ENCODE measurements at places on chromosomes 1 and 21. TPM values are rescaled to one million over a fixed set of nuclear protein-coding genes. Genes with fewer than 3 reads are reported as not detected.

The PCNX2 gene
- total RNA-seq = 64.1 TPM

The GNG4 gene
- total RNA-seq = not detected

The C1QTNF12 gene
- total RNA-seq = 2.0 TPM

The ANKRD34A gene
- total RNA-seq = 1.7 TPM

The RGS8 gene
- total RNA-seq = not detected

The FCRLA gene
- 3.5 TPM for total RNA-seq

The TNFRSF1B gene
- 132 TPM for total RNA-seq

The USH2A gene
- not detected for total RNA-seq

The OR10Z1 gene
- total RNA-seq = not detected

The LCE1E gene
- not detected for total RNA-seq

The KIF21B gene
- 78.4 TPM for total RNA-seq

The FCRL5 gene
- not detected for total RNA-seq

The PFKFB2 gene
- 2.0 TPM for total RNA-seq

The BATF3 gene
- total RNA-seq = 0.34 TPM

The RNU1-1 gene
- total RNA-seq = 3,182 TPM

The IGSF5 gene
- not detected for total RNA-seq

The CHIA gene
- total RNA-seq = not detected

The UHMK1 gene
- 48.7 TPM for total RNA-seq

The PROK1 gene
- not detected for total RNA-seq

The OLIG1 gene
- total RNA-seq = not detected

The ANXA9 gene
- not detected for total RNA-seq

The MCOLN3 gene
- total RNA-seq = 3.2 TPM

The LRRIQ3 gene
- total RNA-seq = 0.34 TPM

The C1orf141 gene
- total RNA-seq = not detected

The ZNF648 gene
- not detected for total RNA-seq

The HIVEP3 gene
- 13.9 TPM for total RNA-seq

The TLR5 gene
- 2.8 TPM for total RNA-seq

The LENEP gene
- not detected for total RNA-seq

The CFAP141 gene
- not detected for total RNA-seq

The OLFML2B gene
- not detected for total RNA-seq

The GPR52 gene
- 9.6 TPM for total RNA-seq

The DMBX1 gene
- not detected for total RNA-seq

The C1orf87 gene
- not detected for total RNA-seq

The CYP4B1 gene
- total RNA-seq = 3.2 TPM

The RSPO1 gene
- total RNA-seq = not detected

The MLLT11 gene
- total RNA-seq = 4.0 TPM
